Muscle of arm (tissue), 14 donors: ENCODE measurements at places on chromosomes 2 and 18. TPM values are rescaled to one million over a fixed set of nuclear protein-coding genes. Genes with fewer than 3 reads are reported as not detected.

GRCh38 chr18:2316082-2316750 lies 255.1 kb downstream of the METTL4 start:
- DNase-seq, result no peak

DNA sequence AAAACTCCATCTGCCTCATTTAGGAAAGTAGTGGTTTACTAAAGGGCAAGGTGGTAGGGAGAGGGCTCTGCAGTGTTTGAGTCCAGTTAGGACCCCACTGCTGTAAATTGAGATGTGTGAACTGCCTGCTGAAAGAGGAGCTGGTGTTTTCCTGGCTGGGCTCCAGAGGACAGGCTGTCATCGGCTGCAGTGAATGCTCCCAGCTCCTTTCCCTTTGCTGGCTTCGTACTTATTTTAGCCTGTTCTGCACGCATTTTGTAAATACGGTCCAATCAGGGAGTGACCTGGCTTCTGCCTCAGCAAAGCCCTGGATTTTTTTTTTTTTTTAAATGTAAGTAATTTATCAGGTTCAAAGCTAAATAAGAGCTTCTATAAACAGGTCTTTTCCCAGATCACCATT lies 37.5 kb downstream of the SLC4A3 start:
- peak; percentile 52 for DNase-seq

EIF2B4 gene
- 36.7 TPM for polyA plus RNA-seq

DNA sequence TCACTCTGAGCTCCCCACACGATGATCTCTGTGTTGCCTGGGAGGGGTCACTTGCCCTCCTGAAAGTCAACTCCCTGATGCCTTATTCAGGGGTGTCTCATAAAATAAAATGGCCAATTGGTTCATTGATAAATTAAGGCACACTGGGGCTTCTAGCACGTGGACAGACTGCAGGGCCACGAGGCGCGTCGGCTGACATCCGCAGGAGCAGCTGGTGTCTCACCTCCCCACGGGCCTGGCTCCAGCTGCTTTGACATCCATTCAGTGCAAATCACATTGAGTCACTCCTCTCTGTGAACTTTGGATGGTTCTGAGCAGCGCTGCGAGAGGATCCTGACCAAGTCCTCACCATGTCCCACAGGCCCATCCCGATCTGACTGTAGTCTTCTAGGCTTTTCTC lies 4.6 kb upstream of the ST8SIA3 start:
- DNase-seq, result no peak

DNA sequence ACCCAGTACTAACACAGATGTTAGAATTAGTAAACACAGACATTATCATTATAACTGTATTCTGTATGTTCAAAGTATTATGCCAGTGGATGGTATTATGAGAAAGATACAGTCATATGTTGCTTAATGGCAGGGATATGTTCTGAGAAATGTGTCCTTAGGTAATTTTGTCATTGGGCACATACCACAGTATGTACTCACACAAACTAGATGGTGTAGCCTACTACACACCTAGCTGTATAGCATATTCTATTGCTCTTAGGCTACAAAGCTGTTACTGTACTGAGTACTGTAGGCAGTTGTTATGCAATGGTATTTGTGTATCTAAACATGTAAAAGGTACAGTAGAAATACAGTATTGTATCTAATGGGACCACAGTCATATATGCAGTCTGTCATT lies 53.8 kb downstream of the GTF3C3 start:
- DNase-seq, result no peak

DNA sequence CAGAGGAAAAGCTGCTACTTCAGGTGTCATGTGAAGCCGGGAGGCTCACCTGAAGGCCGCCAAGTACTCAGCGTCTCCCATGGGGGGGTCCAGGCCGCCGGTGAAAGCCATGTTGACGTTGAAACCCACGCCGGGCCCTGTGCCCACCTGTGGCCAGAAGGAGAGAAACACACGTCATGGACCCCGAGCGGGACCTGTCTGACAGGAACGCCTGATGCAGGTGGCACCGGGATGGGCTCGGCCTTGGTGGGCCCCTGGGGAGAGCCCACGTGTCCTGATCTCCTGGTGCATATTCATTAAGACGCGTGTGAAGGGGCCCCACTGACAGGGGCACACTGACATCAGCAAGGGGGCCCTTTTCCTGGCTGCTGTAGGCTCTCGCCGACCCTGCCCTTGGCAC lies 233.2 kb downstream of the TWIST2 start:
- DNase-seq, result no peak

GRCh38 chr18:50356036-50356945 lies 18.6 kb upstream of the SKA1 start:
- DNase-seq, result no peak
